ENCODE measurements at places on chromosomes 1 and 21. TPM values are rescaled to one million over a fixed set of nuclear protein-coding genes. Genes with fewer than 3 reads are reported as not detected.
A peak's percentile ranks its signal among the peaks of the same experiment; 100 is the strongest.

- no peak for DNase-seq
Measured at GRCh38 chr1:227459326-227459841, 104.0 kb upstream of the ZNF678 start.

GRCh38 chr1:18234790-18235242 lies 127.2 kb downstream of the IGSF21 start:
- no peak for DNase-seq

DNA sequence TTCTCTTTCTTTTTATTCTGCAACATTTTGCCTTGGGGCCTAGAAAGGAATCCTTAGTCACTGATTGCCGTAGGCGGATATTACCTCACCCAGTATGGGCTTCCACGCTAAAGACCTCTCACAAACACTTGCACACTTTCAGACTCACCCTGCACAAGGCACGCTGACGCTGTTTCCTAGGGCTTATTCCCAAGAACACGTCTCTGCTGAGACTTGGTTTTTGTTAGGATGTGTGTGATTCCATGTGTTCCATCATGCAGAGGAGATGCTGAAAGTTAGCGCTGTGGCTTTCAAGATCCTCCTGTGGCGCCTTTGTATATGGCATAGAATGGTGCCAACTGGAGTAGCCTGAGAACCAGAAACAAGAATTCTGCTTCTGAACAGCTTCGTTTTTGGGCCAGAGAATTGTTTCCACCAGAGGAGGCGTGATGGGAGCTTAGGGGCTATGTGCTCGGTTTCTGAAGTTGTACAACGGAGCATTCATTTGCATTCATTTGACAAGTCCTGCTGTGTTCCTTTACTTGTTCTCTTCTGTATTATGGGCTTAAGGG lies 297.0 kb downstream of the DISC1 start:
- no peak for DNase-seq

- no peak for DNase-seq
Measured at GRCh38 chr1:229047161-229047839, 223.6 kb upstream of the RAB4A start.

DNA sequence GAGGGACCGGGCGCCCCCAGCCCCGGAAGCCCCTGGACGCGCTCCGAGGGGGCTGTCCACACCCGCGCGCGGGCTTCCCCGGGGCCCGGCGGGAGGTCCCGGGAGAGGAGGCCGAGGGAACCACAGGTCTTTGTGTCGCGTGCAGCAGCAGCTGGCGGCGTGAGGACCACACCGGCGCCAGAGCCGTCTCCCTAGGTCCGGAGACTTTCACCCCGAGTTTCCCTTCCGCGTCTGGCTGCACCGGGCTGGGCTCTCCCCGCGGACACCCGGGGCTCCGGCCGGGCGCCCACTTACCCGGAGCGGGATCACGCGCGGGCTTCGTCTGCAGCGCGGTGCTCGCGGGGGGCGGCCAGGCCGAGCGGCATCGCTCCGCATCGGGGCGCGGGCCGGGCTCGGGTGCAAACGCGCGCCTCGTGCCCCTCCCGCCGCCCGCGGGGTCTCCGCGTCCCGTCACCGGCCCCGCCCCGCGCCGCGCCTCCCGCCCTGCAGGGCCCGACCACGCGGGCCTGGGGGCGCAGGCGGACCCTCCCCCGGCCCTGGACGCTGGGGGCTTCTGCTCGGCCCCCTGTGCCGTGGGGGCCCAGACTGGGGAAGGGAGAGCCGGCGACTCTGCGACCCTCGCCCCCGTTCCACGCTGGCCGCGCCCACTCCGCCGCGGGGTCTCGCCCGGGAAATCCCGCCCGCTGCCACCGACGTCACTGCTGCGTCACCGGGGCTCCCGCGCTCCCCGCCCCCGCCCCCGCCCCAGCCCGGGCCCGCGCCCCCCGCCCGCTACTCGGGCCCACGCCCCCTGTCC lies at the start of gene GNG4:
GNG4 (minus strand) TSS at position 417 of the 796 bp plus-strand sequence. CDS start 65,946 bp downstream, outside the sequence.
- no peak for DNase-seq

- no peak for DNase-seq
Measured at GRCh38 chr1:19468397-19468956, 16.9 kb downstream of the CAPZB start.

DNA sequence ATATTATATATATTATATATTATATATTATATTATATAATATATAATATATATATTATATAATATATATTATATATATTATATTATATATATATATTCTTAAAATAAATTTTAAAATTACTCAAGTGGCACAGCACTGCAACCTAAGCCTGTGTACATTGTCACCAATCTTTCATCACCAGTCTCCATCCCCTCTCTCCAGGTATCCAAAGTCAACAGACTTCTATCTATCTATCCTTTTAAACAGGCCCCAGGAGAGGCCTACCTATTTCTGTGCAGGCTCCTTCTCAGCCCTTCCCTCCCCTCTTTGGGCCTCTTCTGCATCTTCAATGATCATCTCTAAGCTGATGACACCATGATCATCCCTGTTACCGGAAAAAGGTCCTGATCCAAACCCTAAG lies 111.7 kb downstream of the RHOU start:
- DNase-seq = no peak

GRCh38 chr1:918353-918752 lies 5.4 kb upstream of the SAMD11 start:
- DNase-seq = no peak

- DNase-seq = no peak
Measured at GRCh38 chr1:34115233-34115632, 49.8 kb downstream of the CSMD2 start.

DNA sequence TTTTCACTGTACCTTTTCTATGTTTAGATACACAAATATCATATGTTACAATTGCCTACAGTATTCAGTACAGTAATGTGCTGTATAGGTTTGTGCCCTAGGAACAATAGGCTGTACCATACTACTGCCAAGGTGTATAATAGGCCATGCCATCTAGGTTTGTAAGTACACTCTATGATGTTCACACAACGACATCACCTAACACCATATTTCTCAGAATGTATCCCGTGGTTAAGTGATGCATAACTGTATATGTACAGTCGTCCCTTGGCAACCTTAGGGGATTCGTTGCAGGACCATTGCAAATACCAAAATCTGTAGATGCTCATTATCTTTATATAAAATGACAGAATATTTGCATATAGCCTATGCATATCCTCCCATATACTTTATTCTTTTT lies 5.8 kb upstream of the SSR2 start:
- no peak for DNase-seq

DNA sequence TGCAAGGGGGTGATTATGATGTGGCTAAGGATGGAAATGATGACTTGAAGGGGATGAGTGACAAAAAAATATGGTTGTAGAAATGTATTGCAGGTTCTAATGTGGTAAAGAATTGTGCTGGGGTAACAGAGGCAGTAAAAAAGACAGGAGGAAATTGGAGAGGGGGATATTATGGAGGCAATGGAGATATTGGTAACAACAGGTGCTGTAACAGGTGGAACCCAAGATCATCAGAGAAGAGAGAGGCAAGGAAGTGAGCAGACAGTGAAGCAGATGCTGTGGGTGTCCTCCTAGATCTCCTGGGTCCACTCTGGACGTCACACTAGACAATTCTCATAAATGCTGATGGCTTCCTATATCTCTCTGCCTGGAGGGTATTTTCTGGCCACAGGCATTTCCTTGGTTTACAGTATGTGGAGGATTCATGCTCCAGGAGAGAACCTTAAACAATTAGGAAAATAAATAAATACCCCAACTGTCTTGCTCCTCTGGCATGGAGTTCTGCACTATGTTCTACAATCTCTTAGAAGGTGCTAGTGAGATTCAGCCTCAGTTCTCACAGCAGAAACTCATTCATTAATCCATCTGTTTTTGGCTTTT lies 620.3 kb upstream of the PLXNA2 start:
- DNase-seq = no peak

DNA sequence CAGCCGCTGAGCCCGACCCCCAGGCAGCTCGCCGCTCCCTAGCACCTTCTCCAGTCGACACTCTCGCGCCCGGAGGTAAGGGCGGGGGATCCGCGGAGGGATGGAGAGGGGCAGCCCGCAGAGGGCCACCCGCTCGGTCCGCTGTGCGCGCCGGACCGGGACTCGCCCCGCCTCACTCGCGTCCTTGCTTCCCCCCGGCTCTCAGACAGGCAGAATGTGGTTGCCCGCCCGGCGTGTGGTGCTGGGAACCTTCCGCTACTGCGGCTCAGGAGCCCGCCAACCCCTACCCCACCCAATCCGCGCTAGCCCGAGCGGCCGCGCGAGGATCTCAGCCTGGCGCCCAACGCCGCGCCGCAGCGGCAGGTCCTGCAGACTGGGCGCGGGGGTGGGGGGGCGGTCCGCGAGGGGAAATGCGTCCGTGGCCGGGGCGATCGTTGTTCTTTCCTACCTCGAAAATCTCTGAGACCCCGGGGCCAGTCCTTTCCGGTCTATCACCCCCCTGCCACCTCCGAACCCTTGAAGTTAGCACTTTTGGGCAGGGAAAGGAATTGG lies 404 bp downstream of the LRRC8C start:
- peak; percentile 0 for DNase-seq

GRCh38 chr1:30332116-30333094 lies 391.0 kb downstream of the MATN1 start:
- DNase-seq = no peak

DNA sequence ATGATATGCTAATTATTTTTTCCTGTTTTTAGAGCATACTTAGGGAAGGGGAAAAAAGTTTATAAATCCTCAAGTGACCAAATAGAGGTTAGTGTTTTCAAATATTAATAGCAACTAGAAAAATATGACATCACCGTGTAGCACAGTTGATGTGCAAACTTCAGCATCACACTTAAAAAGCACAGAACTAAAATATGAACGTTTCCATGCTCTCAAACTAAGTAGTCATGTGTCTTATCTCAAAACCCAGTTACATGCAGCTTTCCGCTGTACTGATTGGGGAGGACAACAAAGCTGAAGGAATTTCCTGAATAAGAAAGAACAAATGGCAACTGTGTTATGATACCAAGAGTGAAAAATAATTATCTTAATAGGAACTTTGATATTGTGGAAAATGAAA lies 903.7 kb downstream of the ADGRL2 start:
- DNase-seq = no peak

DNA sequence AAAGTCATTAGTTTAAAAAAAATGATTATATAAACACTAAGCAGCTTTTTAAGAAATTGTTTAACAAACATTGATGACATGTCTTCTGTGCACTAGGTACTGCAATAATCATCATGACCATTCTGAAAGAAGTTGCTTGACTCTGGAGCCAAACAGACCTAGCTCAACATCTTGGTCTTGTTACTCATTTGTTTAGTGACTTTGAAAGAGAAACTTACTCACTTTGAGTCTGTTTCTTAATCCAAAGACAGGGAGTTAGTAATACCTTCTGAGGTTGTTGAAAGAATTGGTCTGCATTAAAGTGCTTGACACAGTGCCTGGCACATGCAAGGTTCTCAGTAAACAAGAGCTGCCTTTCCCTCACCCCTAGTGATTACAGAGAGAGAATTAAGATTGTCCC lies 84.4 kb downstream of the SGIP1 start:
- DNase-seq = no peak

DNA sequence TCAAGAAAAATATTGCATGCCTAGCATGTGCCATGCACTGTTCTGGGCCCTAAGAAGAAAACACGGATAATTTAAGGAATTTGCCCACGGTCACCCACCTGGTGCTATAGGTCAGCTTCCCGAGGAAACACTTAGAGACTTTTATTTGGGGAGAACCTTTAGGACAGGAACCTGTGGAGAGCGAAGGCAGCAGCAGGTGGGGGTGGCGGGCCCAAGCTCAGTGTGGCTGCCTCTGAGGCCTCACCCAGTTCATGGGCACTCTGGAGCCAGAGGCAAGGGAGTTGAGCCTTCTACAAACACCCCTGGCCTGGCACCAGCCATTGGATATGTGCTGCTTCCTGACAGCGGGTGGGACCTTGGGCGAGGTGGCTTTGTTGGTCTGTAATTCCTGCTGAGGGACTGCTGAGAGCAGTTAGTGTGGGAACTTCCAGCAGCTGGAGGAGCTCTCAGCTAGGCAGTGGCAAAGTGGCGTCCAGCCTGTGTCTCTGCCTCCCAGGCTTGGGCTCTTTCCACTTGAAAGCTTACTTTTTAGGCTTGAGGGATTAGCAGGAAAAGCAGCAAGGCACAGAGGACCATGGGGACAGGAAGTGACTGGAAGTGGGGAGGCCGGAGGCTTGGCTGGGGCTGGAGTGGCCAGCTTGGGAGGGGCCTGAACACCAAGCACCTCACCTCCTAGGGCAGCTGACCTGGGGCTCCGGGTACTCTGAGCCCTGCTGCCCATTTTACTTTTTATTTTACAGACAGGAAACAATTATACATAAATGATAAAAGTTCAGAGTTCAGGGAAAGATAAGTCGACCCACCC lies 19.1 kb downstream of the MRPL37 start:
- DNase-seq = no peak

DNA sequence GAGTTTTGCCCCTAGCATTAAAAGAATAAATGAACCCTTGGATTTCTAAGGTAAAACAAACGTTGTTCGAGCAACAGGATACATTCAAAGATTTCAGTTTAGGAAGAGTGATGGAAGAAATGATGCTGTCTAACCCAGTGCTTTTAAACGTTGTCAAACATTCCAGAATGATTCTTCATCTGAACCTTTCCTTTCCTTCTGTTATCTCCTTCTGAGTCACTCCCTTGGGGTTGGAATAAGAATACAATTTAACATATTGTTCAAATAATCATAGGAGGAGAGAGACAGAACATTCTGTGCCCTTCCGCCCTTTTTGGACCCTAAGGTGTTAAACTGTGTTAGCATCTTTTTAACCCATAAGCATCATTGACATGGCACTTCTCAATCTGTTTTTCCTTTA lies 61.1 kb upstream of the RCOR3 start:
- no peak for DNase-seq

DNA sequence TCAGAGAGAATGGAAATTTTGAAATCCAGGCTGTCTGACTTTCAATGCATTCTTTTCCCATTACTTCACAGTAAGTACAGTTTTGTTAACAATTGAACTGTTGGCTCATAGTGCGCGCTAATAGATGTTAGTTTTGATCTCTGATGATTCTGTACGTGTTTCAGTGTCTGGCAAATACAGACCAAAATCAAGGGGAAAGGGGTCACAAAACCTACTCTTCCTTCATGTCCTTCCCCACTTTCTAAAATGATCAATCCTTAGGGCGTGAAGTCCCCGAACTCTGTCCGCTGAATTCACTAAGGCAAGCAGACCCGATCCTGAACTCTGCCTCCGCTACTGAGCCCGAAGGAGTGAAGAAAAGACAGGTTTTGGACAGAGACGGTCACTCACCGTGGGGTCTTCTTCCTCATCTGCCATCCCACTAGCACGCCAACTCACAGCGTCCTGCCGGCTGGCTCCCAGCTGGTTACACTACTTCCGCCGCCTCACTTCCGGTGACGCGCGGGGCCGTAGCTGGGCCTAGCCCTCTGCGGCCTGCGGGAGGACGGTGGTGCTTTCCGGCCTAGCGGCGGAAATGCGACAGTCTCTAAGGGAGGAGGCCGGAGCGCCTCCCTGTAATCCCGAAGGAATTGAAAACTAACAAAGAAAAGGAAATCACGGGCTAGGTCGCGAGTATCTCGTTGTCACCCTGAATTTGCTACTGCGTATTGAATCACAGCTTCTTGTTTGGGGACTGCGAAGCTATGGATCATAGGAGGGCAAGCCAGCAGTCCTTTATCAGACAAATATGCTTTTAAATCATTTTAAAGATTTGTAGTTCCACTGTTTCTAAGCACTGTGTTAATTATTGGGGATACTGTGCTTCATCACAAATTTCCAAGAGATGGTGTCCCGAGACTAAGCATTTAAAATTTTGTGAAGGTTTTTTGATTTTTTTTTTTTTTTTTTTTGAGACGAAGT lies at the start of gene TAF13:
TAF13 (minus strand) TSS at position 473 of the 960 bp plus-strand sequence; CDS start at position 417, 56 bp downstream.
- peak; percentile 84 for DNase-seq

Gene FAM72D
- 2.1 TPM for polyA plus RNA-seq

Gene CYP4A22
- 4.8 TPM for polyA plus RNA-seq

Gene CELA2B
- 0.28 TPM for polyA plus RNA-seq

Gene FAM78B
- 1.1 TPM for polyA plus RNA-seq

Gene SEMA4A
- 18.3 TPM for polyA plus RNA-seq

Gene DAB1
- 6.1 TPM for polyA plus RNA-seq

Gene TFF3
- polyA plus RNA-seq = 4.5 TPM

Gene DSCAM
- 0.11 TPM for polyA plus RNA-seq

Gene STPG1
- polyA plus RNA-seq = 12.6 TPM
